Stimulated activated CD8-positive, alpha-beta memory T cell treated with anti-CD3 and anti-CD28 coated beads, Interleukin-15, amount 100 ng/mL, for 1 hour (primary cell): ENCODE measurements at places on chromosomes 16 and 17.

DNA sequence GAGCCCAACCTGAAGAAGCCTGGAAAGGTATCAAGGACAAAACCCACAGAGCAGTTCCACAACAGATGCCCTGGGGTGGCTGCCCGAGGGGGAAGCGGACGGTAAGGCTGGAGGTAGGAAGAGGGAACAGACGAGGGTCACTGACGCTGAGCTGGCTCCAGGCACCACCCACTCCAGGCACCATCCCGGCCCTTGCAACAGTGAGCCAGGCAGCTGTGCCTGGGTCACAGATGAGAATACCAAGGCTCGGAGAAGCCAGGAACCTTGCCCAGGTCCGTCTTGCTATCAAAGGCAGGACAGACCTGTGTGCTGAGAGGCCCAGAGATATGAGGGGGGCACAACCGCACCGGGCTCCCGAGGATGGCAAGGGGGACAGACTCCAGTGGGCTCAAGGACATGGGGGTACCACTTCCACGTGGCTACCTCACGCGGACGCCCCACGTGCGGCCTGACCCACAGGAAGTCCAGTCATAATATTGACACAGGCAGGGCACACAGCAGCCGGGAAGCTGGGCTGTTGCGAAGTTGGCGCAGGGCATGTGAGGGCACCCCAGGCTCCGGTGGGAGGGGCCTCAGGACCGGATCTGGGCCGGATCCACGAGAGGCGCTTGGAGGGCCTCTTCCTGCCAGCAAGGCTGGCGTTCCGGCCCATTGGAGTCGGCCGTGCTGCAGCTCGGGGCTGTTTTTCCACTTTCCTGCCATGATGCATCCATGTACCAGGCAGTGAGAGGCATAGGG lies 29.9 kb downstream of the PEMT start:
- no peak for DNase-seq

GRCh38 chr16:46774743-46775177 lies 26.6 kb upstream of the MYLK3 start:
- DNase-seq, result no peak

DNA sequence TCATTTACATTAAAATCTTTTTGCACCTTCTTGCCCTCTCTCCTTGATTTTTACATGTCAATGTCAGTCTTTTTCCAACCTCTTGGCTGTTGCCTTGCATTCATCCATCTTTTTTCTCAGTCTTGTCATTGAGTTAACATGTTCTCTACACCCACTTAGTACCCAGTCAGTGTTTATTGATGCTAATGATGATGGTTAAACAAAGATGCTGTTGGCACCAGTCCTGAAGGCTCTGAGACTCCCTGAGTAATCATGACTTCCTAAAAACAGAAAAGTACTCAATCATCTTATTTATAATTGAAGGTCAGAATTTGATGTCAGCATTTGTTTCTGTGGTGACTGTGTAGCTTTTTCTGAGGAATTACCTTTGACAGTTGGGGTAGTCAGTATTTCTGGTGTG lies 104.5 kb downstream of the NLK start:
- no peak for DNase-seq

- no peak for DNase-seq
Measured at GRCh38 chr17:75906143-75906884, 1.6 kb upstream of the MRPL38 start.

DNA sequence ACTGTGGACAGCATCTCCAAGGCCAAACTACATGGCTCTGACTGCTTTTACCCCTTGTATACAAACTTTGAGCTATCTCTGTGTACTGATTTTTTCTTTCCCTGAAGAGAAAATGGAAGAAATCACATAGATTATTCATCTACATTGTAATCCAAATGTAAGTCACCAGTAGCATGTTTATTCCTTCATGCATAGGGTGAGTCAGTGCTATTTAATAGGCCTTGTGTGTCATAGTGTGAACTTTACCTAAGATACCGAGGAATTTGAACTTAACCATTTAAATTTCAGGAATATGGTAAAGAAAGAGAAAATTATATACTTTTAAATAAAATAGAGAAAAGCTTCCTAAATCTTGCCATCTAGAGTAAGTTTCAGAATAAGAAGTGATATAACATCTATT lies 16.5 kb downstream of the PHKB start:
- no peak for DNase-seq

- DNase-seq, result no peak
Measured at GRCh38 chr17:50386510-50386909, 10.8 kb downstream of the LRRC59 start.

DNA sequence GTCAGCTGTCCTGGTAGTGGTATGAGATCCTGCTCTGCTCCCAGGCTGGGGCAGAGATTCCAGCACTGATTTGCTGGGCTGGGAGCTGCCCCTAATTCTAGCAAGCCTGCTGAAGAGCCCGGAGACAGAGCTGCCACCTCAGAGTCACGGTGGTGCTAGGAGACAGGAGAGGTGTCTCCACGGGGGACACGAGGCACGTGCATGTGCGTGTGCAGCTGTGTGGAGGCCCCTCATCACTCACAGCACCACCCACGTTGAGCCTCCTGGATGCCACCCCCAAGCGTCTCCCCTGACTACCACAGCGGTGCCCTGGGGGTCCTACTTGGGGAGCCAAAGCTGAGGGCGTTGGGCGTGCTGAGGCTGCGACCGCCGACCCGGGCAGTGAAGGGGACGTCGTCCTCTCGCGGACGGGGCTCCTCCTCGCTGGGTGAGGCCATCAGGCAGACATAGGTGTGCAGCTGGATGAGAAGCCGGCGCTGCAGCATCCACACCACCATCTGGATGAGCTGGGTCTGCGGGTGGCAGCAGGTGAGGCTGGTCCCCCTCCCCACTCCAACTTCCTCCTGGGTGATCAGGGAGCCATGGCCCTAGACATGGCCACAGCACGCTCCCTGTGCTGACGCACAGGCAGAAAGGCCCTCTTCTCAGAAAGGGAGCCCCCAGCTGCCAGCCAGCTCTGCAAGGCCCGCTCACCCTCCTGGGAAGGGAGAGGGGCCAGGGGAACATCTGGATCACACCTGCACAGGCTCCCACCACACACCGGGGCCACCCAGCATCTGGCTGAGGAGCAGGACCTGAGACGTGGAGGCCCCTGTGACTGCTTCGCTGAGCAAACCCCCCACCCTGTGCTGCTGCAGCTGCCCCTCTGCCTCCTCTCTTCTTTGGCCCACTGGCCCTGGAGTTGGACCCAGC lies 11.6 kb downstream of the MPG start:
- no peak for DNase-seq

DNA sequence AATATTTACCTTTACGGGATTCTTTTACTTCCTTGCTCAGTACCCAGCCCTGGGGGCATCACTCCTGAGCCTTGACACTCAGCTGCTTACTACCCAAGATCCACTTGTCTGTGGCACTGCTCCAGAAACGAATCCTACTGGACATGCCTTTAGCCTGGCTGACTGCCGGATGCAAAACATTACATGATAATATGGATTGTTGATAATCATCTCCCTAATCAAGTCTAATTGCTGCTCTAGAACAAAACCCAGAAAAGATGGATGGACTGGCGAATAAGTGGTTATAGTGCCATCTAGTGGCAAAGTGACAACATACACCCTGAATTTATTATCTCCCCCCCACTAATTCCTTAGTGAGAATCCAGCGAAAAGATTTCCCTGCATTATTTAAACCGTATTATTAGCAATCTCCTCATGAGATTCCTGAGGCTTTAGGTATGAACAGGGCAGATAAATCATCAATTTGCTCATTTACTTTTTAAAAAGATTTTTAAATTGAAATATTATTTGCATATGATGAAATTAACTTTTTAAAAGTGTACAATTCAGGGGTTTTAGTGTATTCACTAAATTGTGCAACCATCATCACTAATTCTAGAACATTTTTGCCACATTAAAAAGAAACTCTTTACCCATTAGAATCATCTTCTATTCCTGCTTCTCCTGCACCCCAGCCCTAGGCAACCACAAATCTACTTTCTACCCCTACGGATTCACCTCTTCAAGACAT lies 61.6 kb downstream of the RGS9 start:
- no peak for DNase-seq

DNA sequence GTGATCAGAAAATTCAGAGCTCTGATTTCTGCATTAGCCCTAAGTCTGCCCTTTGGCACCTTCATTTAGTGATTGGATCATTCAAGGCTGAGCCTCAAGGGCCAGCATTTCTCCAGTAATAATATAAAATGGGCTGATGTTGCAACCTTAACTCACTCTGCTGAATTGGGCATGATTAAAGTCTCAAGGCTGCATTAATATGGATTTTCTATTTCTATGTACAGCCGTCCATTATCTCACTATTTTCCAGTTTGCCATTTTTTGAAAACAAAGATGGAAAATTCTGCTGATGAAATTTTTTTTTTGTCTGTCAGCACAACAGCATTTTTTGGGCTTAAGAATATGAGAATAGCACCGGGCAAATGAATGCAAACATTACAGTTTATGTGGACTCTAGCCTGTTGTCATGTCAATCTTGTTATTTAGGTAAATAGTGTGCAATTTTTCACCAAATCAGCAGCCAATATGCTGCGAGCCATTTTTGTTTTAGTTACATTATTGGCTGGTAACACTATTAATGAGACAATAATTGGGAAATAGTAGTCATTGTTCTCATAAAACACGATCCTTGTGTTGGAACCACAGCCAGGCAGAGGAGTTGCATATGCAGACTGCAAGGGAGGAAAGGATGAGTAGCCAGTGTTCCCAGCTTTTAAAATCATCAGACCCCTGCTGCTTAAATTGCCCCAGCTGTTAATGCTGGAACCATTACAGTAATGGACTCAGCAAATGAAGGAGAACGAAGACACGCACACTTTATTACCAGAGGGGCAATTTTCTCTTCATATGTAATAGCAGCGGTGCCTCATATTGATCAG lies 10.5 kb downstream of the FTO start:
- DNase-seq, result no peak

- DNase-seq, result no peak
Measured at GRCh38 chr16:15576960-15577958, 65.7 kb downstream of the MARF1 start.

DNA sequence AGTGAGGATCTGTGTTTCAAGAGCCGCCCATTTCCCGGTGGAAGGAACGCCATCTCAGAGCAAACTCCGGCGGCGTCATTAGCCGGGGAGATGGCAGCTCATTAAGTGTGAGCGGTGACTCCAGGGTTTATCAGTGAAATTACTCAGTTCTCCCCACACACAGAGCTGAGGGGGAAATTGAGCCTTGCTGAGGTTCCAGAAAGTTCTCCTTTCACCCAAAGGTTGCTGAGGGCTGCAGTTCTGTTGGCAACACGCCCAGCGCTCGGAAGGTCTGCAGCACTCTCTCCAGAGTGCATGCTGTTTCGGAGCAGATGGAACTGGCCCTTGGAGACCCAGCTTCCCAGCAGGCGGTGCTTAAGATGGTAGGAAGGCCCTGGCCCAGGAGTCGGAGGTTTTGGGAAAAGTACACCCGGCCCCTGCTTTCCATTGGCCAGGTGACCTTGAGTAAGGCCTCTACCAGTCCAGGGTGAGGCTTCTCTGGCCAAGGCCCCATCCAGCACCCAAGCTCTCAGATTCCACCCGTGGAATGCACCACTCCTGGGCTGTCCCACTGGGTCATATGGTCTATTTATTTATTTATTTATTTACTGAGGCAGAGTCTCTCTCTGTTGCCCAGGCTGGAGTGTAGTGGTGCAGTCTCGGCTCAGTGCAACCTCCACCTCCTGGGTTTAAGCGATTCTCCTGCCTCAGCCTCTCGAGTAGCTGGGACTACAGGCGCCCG lies 167.7 kb upstream of the CIBAR2 start:
- DNase-seq, result no peak

DNA sequence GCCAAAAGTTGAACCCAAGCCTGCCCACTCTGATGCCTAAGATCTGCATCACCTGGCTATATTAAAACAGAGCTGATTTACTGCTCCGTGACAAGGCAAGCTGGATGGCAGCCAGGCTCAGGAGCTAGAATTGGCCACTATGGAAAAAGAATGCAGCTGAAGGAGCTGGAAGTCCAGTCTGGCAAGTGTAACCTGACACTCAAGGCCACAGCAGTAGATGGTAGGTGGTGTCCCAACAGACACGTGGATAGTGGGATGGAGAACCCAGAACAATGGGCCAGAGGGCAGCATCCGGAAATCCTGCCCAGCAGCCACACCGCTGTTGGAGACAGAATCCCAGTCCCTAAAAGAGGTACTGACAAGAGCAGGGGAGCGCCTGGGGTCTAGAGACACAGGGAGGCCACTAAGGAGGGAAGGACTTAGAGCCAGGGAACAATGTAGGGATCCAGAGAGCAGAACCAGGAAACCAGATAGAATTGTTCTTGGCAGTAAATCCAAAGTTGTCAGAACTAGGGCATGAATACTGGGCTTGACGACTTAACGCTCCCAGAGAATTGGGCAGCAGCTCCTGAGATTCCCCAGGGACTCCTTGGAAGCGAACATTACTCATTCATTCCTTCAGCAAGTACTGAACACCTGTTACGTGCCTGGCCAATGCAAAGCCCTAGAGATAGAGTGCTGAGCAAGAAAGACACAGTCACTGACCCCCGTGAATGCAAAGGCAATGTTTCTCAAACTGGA lies 85.7 kb downstream of the CDYL2 start:
- no peak for DNase-seq

DNA sequence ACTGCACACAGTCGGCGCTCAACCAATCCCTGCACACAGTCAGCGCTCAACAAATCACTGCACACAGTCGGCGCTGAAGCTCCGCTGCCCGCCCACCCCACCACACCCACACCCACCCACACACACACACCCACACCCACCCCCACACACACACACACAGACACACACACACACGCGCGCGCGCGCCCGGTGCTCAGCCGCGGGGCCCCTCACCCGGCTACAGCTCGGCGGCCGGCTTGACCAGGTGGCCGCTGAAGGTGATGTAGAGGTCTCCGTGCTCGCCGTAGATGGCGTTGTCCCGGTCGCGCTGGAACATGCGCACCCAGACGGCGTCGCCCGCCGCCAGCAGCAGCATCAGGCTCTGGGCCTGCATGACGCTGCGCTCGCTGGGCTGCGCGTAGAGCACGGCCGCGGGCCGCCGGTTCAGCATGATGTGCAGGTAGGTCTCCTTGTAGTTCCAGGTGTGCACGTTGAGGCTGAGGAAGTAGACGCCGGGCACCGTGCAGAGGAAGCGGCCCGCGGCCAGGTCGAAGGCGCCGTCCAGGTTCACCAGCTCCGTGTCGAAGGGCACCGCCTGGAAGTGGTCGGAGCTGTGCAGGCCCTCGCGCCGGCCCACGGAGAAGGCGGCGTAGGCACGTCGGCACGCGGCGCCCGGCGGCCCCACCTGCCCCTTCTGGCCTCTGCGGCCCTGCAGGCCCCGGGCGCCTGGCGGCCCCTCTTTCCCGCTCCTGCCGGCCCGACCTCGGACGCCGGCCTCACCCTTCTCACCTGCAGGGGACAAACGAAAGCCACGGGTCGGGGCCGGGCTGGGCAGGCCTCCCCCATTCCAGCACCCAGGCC lies 2.5 kb downstream of the C1QTNF8 start:
- no peak for DNase-seq

DNA sequence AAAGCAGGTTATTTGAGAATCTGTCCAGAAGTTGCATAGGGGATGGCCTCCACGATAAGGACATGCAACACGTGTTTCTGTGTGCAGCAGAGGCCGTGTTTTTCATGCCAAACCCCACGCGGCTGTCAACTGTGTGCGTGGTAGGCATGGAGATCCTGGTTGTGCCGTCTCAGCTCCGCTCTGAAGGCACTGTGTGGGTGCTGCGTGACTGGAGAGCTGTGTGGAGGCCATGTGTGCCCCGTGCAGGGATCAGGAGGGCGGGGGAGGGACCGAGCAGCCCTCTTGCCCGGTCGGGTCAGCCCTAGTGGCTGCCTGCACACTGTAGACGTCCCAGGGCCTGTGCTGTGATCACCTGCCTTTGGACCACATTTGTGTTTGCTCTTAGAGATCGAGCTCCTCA lies 74.5 kb downstream of the SEC14L1 start:
- no peak for DNase-seq
